ENCODE measurements at places on chromosomes 13 and 19. TPM values are rescaled to one million over a fixed set of nuclear protein-coding genes. Genes with fewer than 3 reads are reported as not detected.

The RGS9BP gene
- total RNA-seq = 0.39 TPM

The SHANK1 gene
- total RNA-seq = not detected

The ZNF470 gene
- total RNA-seq = 0.84 TPM

The PSG6 gene
- total RNA-seq = 0.37 TPM

The CCDC70 gene
- not detected for total RNA-seq

The CEACAM19 gene
- total RNA-seq = not detected

The ELSPBP1 gene
- total RNA-seq = not detected

The CYP2F1 gene
- 0.25 TPM for total RNA-seq

The SIGLEC10 gene
- 0.25 TPM for total RNA-seq

The ZNF628 gene
- 23.9 TPM for total RNA-seq

The ZNF256 gene
- total RNA-seq = 7.6 TPM

The KLK12 gene
- not detected for total RNA-seq

- DNase-seq = no peak
- H3K27me3 ChIP-seq = no peaks in the 10 kb centered on the region
- no peak overlapping the region for H3K27ac ChIP-seq
- no peaks in the 10 kb centered on the region for H3K36me3 ChIP-seq
- no peak overlapping the region for H3K4me3 ChIP-seq
Observed at GRCh38 chr19:35140207-35140961, 1.8 kb downstream of the FXYD1 start.

GRCh38 chr19:19445911-19446361 is 40.5 kb downstream of the GATAD2A start:
- no peak for DNase-seq
- H3K4me3 ChIP-seq = peak overlapping the region; percentile 30
- peaks cover 2% of the 10 kb centered on the region for H3K36me3 ChIP-seq
- peaks cover 66% of the 10 kb centered on the region for H3K4me1 ChIP-seq

- no peak for DNase-seq
- peaks cover 33% of the 10 kb centered on the region for H3K4me1 ChIP-seq
- no peaks in the 10 kb centered on the region for H3K27me3 ChIP-seq
Observed at GRCh38 chr19:17841810-17842662, 5.7 kb downstream of the JAK3 start.

- H3K36me3 ChIP-seq = no peaks in the 10 kb centered on the region
- H3K4me1 ChIP-seq = peaks cover 26% of the 10 kb centered on the region
- H3K4me3 ChIP-seq = no peak overlapping the region
- no peak overlapping the region for H3K27ac ChIP-seq
- DNase-seq = no peak
Observed at GRCh38 chr19:49120325-49120683, 960 bp downstream of the PPFIA3 start.

DNA sequence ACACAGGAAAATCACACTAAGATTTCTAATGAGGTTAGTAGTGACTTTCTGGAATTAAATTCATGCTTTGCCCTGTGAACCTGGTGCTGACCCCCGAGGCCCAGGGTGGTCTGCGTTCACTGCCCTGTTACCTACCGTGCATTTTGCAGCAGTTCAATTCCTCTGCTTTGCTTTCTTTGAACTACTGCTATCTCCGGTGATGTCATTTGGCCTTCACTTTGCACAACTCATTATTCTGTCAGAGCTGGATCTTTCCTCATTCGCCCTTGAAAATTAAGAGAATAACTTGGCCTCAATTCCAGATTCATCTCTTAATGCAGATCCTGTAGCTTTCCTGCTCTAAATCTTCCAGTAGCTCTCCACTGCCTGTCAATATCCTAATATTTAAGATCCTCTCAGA is 8.8 kb upstream of the LRRC63 start:
- no peak overlapping the region for H3K27ac ChIP-seq
- DNase-seq = no peak
- peaks cover 22% of the 10 kb centered on the region for H3K4me1 ChIP-seq
- H3K4me3 ChIP-seq = no peak overlapping the region

GRCh38 chr13:45325806-45326205 is 15.2 kb downstream of the TPT1 start:
- no peaks in the 10 kb centered on the region for H3K36me3 ChIP-seq
- no peaks in the 10 kb centered on the region for H3K27me3 ChIP-seq
- DNase-seq = no peak
- H3K4me3 ChIP-seq = no peak overlapping the region

DNA sequence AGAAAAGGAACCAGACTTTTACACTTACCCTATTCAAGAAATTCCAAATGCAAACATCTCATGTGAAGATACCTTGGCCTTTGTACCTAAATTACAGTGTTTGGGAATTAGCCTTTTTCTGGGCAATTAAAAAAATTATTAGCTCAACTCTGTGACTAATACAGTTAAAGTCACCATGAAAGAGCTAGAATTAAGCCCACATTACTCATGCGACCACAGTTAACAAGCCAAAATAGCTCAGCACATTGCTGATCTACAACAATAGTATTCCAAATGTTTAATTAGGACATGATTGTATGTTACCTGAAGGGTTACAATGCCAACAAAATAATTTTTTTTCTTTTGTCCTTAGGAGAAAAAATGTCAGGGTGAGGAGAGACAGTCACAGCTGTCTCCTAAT is 263.6 kb upstream of the GPC6 start:
- H3K4me1 ChIP-seq = no peaks in the 10 kb centered on the region
- H3K27me3 ChIP-seq = no peaks in the 10 kb centered on the region
- no peak overlapping the region for H3K27ac ChIP-seq

- H3K27me3 ChIP-seq = peaks cover 2% of the 10 kb centered on the region
- DNase-seq = no peak
- H3K4me1 ChIP-seq = no peaks in the 10 kb centered on the region
- no peak overlapping the region for H3K27ac ChIP-seq
Observed at GRCh38 chr13:26742691-26743358, 17.8 kb downstream of the GPR12 start.

- no peaks in the 10 kb centered on the region for H3K27me3 ChIP-seq
- H3K4me3 ChIP-seq = peak overlapping the region; percentile 88
- H3K27ac ChIP-seq = peak overlapping the region; percentile 91
- peaks cover 44% of the 10 kb centered on the region for H3K4me1 ChIP-seq
- H3K36me3 ChIP-seq = peaks cover 5% of the 10 kb centered on the region
- no peak for DNase-seq
Observed at GRCh38 chr19:10566408-10566657, 523 bp upstream of the KRI1 start.

- H3K27me3 ChIP-seq = no peaks in the 10 kb centered on the region
- no peaks in the 10 kb centered on the region for H3K4me1 ChIP-seq
- no peak for DNase-seq
Observed at GRCh38 chr13:96771486-96772367, 222.5 kb downstream of the OXGR1 start.

DNA sequence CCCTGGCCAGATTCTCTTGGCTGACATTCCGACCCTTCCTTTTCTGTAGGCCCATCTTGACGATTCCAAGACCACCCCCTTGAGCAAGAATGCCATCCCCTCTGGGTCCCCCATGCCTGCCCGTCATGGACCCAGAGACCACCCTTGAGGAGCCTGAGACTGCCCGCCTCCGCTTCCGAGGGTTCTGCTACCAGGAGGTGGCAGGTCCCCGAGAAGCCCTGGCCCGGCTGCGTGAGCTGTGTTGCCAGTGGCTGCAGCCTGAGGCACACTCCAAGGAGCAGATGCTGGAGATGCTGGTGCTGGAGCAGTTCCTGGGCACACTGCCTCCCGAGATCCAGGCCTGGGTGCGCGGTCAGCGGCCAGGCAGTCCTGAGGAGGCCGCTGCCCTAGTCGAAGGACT is 978 bp downstream of the ZNF446 start:
- H3K4me3 ChIP-seq = peak overlapping the region; percentile 48
- H3K27ac ChIP-seq = no peak overlapping the region
- H3K27me3 ChIP-seq = no peaks in the 10 kb centered on the region
- no peak for DNase-seq

DNA sequence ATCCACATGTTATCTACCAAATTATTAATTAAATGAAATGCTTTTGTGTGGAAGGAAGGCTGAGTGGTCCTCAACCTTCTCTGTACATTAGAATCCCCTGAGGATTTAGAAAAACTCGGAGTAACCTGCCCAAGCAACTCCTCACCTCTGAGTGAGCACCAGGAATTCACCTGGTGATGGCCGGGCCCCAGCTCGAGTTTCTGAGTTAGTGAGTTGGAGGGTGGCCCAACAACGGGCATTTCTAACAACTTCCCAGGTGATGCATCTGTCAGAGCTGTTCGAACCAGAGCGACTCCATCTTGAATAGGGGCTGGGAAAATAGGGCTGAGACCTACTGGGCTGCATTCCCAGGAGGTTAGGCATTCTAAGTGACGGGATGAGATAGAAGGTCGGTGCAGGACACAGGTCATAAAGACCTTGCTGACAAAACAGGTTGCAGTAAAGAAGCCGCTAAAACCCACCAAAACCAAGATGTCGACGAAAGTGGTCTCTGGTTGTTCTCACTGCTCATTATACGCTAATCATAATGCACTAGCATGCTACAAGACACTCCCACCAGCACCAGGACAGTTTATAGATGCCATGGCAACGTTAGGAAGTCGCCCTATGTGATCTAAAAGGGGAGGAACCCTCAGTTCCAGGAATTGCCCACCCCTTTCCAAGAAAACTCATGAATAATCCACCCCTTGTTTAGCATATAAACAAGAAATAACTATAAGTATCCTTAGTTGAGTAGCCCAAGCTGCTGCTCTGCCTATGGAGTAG is 44.2 kb upstream of the SHISA2 start:
- no peak for DNase-seq
- H3K36me3 ChIP-seq = no peaks in the 10 kb centered on the region
- H3K4me3 ChIP-seq = no peak overlapping the region
- no peak overlapping the region for H3K27ac ChIP-seq
- H3K4me1 ChIP-seq = no peaks in the 10 kb centered on the region

DNA sequence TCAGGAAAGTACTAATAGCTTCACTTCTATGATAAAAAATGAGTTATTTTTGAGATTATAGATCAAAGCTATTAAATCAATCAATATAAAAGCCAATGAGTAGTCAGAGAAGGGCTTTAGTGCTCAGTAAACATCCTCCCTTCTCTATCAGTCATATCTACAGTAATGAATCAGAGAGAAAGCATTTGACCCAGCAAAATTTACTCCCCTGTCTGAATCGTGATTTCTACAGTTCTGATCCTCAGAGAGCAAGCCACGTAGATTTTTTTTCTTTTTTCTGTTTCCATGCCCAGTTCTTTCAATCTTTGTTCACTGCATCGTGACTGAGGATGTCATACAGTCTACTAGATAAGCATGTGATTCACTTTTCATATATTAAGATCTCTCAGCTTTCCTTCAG is 16.2 kb upstream of the MBNL2 start:
- DNase-seq = no peak
- H3K36me3 ChIP-seq = no peaks in the 10 kb centered on the region
- no peak overlapping the region for H3K27ac ChIP-seq

DNA sequence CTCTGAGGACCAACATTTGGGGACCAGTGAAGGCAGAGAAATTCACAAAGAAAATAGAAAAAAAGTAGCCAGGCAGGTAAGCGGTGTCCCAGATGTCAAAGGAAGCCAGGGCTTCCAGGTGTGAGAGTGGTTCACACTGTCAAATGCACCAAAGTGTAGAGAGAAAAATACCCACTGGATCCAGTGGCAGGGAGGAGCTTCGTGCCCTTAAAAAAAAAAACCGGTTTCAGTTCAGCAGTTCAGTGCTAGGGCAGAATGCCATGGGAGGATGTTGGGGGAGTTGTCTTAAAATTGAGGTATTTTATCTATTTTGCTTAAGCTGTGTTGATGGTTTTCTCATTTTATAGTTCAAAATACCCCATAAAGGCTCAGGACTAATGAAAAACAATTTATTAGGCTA is 47.8 kb upstream of the C1QTNF9 start:
- H3K27ac ChIP-seq = peak overlapping the region; percentile 96
- H3K4me1 ChIP-seq = peaks cover 91% of the 10 kb centered on the region
- DNase-seq = peak; percentile 31
- H3K36me3 ChIP-seq = peaks cover 19% of the 10 kb centered on the region
- H3K27me3 ChIP-seq = no peaks in the 10 kb centered on the region
- peak overlapping the region; percentile 74 for H3K4me3 ChIP-seq

- H3K36me3 ChIP-seq = peaks cover 5% of the 10 kb centered on the region
- no peaks in the 10 kb centered on the region for H3K27me3 ChIP-seq
- no peak overlapping the region for H3K27ac ChIP-seq
- DNase-seq = no peak
- no peak overlapping the region for H3K4me3 ChIP-seq
- no peaks in the 10 kb centered on the region for H3K4me1 ChIP-seq
Observed at GRCh38 chr13:112719016-112719415, 29.2 kb downstream of the ATP11A start.

GRCh38 chr13:70386919-70387318 is 278.7 kb upstream of the KLHL1 start:
- no peaks in the 10 kb centered on the region for H3K36me3 ChIP-seq
- no peak overlapping the region for H3K4me3 ChIP-seq
- no peaks in the 10 kb centered on the region for H3K4me1 ChIP-seq
- H3K27ac ChIP-seq = no peak overlapping the region
- H3K27me3 ChIP-seq = no peaks in the 10 kb centered on the region

DNA sequence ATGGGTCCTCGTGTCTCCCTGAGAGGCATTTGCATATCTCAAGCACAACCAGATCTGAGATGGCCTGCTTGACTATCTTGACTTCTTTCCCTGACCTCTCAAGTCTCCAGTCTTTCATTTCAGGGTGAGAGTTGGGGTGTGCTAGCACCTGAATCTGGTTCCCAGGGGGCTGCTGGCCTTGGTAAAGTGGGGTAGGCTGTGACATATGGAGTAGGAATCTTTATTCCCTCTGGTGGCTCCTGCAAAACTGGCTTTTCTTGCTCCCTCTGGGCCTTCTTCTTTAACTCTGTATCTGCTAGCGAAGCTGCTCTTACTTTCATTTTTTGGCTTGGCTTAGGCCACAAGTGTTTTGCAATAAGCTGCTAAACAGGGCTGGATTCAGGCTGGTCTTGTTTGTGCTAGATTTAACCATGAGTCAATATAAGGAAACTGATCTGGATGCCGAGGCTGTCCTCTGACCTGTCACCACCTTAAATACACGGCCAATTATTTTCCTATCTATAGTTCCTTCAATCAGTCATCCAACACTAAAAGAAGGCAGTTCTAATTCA is 42.3 kb downstream of the ZNF493 start:
- no peak overlapping the region for H3K27ac ChIP-seq
- DNase-seq = no peak
- H3K4me3 ChIP-seq = no peak overlapping the region

DNA sequence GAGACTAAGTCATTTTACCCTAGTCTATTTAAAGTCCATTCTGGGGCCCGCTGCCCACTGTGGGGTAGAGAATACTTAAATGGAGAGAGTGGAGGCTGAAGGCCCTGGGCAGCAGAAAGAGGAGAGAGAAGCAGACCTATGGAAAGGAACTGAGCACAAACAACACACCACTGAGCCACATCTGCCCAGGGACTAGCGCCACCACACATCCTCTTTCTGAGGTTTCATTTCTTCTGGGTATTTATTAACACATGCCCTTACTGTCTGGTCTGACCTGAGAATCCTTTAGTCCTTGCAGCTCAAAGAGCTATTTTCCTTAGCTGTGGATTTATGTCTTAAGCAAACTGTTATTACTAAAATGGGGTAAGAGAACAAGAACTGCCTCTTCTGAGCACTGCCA is 154.0 kb downstream of the NALCN start:
- H3K4me1 ChIP-seq = no peaks in the 10 kb centered on the region
- H3K27me3 ChIP-seq = no peaks in the 10 kb centered on the region
- no peaks in the 10 kb centered on the region for H3K36me3 ChIP-seq
- DNase-seq = no peak

- no peaks in the 10 kb centered on the region for H3K36me3 ChIP-seq
- H3K27me3 ChIP-seq = no peaks in the 10 kb centered on the region
- no peak overlapping the region for H3K4me3 ChIP-seq
- no peak overlapping the region for H3K27ac ChIP-seq
- no peak for DNase-seq
Observed at GRCh38 chr13:92938486-92939020, 288.1 kb upstream of the GPC6 start.

All from CD4-positive, CD25-positive, alpha-beta regulatory T cell (primary cell).